Activated CD4-positive, CD25-positive, alpha-beta regulatory T cell (primary cell): ENCODE measurements at places on chromosomes 4 and X.

DNA sequence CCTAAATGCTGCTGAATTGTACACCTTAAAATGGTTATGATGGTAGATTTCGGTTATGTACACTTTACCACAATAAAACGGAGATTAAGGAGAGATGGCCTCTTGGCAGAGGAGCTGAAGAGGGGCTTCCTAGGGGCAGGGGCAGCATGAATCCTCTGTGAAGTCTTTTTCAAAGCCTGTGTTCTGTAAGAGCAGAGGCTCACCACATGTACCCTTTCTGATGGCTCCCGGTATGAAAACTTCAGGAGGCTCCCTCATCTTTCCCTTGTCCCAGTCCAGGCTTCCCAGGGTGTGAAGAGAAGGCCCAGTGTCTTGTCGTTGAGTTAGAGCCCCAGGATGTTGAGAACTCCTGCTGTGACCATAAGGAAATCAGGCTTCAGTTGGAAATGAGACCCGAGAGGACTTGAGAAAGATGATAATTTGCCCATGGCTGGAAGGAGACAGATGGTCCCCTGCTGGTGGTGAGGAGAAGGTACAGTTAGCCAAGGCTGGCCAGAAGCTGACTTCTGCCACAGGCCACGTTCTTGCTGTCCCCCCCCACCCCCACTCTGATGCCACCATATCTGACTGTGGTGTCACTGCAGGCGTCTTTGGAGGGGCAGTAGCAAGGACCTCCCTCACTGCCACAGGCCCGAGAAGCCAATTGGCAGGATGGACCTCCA, 31.8 kb upstream of the MTM1 start:
- no peak for DNase-seq

DNA sequence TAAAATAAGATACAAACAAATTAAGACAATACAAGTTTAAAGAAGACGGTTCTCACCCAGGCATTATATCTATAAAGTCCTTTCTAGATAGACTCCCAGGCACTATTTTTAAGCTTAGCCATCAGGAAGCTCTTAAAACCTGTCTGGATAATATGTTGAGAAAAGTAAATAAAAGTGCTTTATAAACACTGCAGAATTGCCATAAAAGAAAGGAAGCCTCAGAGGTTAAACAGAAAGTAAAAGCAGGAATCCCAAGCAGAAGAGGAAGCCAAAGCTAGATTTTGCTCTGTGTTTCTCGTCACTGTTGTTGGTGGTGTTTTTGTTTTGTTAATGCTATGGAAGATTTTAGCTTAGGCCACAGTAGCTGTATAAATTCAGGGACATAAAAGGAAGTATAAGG, 1267.3 kb downstream of the PCDH19 start:
- DNase-seq: no peak

GRCh38 chr4:70721747-70722146, at the start of gene RUFY3:
TSS of gene RUFY3 (plus strand) at chr4:70721964. CDS start at chr4:70722574, 610 bp downstream.
- DNase-seq: no peak

GRCh38 chr4:101066626-101067170, 280.6 kb downstream of the PPP3CA start:
- no peak for DNase-seq

DNA sequence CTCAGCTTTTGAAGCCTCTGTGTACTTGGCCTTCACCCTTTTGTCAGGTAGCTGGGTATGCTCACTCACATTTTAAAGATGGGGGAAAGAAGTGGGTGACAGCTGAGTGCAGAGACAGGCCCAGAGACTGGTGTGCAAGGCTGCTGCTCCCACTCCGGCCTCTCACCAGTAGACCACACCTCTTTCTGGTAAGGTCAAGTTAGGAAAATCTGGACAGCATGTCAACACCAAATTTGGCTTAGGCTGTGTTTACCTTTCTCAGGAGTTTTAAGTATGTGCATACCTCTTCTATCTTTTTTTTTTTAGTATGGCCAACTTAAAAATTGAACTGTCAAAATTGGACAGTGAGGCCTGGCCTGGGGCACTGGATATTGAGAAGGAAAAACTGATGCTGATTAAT, 66.6 kb downstream of the CLDN22 start:
- DNase-seq: no peak

DNA sequence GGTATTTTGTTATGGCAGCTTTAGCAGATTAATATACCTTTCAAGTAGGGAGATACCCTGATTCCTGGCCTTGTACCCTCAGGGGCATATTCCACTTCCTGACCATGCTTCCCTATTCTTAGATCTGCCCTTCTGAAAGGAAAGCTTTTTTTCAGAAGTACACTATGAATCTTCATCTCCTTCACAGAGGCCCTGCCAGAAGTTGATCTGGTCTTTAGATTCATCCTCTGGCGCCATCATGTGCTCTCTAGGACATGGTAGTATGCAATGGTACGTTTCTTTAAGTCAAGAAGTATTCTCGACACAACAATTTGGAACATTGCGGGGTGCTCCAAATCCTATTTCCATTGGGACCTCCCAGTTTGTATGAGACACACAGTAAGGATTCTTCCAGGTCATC, 39.6 kb upstream of the DIPK2B start:
- no peak for DNase-seq

GRCh38 chr4:65193985-65194384, 476.3 kb downstream of the EPHA5 start:
- no peak for DNase-seq

DNA sequence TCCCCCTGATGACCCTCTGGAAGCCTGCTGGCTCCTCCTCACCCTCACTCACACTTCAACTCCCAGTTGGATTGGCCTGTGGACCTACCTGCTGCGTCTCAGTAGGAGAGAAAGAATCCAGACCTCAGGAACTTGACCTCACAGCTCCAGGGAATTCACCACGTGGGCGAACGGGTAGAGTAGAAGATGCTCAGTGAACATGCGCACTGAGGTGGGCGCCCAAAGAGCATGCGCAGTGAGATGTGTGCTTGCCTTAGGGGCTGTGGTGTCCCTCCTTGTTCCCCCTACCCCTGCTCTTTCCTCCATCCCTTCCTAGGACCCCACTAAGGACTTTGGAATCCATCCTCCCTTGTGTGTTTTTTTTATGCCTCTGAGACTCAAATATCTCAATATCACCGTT, 12.9 kb downstream of the FOXR2 start:
- DNase-seq: no peak
